ENCODE measurements at places on chromosomes 2 and 18.

DNA sequence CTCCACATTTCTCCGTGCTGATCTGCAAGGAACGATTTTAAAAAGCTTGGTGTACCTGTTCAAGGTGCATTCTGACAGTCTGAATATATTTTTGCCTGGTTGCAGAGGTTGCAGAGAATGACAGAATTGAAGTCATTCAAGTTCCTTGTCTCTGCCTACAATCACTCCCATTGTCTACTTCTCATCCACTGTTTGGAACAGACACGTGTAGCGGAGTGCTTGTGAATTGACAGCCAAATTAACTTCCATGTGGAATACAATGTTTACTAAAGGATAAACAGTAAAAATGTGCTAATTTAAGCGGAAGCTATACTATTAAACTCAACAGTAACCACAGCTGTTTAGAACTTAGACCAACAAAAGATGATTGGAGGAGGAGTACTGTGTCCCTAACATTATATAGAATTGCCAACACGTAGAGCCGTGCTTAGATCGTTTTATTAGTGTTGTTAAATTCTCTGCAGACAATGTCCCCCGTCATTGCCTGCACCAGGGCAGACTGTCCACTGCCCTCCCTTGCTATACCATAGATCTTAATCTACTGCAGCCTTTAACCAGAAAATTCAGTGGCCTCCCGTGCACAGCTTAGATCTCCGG is 87.3 kb upstream of the ZCCHC2 start:
- no peak overlapping the region for H3K4me3 ChIP-seq
- H3K36me3 ChIP-seq: no peaks in the 10 kb centered on the region
- DNase-seq: no peak
- peaks cover 42% of the 10 kb centered on the region for H3K4me1 ChIP-seq
- H3K27me3 ChIP-seq: no peaks in the 10 kb centered on the region

- H3K4me1 ChIP-seq: peaks cover 10% of the 10 kb centered on the region
- peaks cover 10% of the 10 kb centered on the region for H3K27me3 ChIP-seq
- no peaks in the 10 kb centered on the region for H3K36me3 ChIP-seq
- H3K4me3 ChIP-seq: no peak overlapping the region
- no peak overlapping the region for H3K27ac ChIP-seq
These were observed 162.1 kb downstream of the QPCT start for GRCh38 chr2:37506407-37507050.

DNA sequence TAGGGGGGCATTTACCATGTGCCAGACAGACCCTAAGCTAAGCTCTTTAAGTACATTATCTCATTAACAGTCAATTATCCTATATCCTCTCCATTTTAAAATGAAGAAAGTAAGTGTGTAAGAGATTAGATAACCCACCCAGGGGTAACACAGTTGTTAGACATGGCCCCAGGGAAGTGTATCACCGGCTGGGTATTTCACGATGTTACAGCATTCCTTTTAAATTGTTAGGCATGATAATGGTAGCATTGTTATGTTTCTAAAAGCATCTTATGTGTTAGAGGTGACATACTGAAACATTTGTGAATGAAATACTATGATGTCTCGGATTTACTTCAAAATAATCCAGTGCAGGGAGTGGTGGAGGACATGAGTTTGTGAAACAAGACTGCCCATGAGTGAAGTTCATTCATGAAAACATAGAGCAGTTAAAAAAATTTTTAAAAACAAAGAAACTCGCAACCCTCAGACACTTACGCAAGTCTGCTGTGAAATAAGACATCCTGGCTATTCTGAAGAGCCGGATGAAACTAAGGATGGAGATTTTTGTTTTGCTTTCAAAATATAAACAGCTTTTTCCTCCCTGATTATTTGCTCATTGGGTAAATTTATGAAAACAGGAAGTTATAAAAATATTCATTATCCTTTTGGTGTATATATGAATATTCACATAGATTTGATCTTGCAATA is 54.9 kb downstream of the IL1RL2 start:
- H3K36me3 ChIP-seq: no peaks in the 10 kb centered on the region
- no peaks in the 10 kb centered on the region for H3K27me3 ChIP-seq
- H3K4me1 ChIP-seq: peaks cover 18% of the 10 kb centered on the region
- H3K27ac ChIP-seq: no peak overlapping the region
- no peak overlapping the region for H3K4me3 ChIP-seq

DNA sequence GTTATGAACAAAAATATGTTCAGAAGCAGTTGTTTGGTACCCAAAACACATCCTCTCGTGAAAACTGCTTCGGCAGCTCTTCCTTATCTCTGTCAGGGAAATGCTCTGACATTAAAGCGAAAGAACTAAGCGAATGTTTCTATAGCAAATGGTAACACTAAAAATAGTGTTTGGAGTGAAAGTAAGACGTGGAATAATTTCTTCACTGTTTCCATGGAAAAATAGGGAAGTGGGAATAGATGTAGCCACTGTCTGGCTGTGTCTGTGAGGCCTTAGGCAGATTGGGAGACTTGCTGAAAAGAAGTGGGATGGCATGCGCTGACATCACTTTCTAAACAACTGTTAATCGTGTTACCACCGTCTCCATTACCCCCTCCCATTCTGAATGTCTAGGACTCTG is 11.5 kb upstream of the CRACDL start:
- no peak overlapping the region for H3K4me3 ChIP-seq
- H3K4me1 ChIP-seq: no peaks in the 10 kb centered on the region
- no peak for DNase-seq
- no peaks in the 10 kb centered on the region for H3K36me3 ChIP-seq
- H3K27ac ChIP-seq: no peak overlapping the region

DNA sequence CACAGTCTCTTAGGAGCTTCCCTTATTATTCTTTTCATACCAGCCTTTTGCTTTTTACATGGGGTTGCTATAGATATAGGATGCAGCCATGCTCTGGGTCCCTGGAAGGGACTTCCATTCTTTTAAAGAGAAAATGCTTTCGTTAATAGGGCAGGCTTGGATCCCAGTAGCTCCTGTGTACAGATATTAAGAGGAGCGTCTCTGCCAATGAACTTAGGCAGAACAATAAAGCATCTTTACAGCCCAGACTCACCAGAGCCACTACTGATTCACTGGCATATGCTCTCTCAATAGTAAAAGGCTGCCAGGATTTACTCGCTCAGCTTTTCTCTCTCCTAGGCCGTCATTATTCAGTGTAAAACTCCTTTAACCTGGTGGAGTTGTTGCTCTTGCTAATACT is 1385.4 kb upstream of the PIK3C3 start:
- DNase-seq: no peak
- no peaks in the 10 kb centered on the region for H3K27me3 ChIP-seq
- no peak overlapping the region for H3K4me3 ChIP-seq
- no peak overlapping the region for H3K27ac ChIP-seq
- no peaks in the 10 kb centered on the region for H3K36me3 ChIP-seq

GRCh38 chr18:56330366-56331110 is 307.9 kb downstream of the TXNL1 start:
- H3K36me3 ChIP-seq: no peaks in the 10 kb centered on the region
- H3K27me3 ChIP-seq: no peaks in the 10 kb centered on the region
- no peaks in the 10 kb centered on the region for H3K4me1 ChIP-seq
- H3K27ac ChIP-seq: no peak overlapping the region
- H3K4me3 ChIP-seq: no peak overlapping the region

DNA sequence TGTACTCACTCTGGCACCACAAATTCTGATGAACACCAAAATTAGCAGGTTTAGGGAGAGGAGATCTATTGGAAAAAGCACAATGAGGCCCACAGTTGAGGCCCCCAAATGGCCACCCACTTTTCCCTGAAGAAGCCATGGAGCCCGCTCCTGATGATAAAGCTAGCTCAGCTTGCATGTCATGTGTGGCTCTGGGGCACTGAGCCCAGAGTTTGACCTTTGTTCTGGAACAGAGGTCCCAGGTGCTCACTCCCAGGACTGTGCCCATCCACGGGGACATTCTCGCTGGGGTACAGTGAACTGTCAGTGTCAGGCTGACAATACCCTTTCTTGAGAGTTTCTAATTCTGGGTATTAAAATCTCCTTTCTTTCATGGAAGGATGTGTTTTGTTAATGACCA is 36.2 kb downstream of the XDH start:
- H3K4me3 ChIP-seq: no peak overlapping the region
- no peaks in the 10 kb centered on the region for H3K4me1 ChIP-seq
- no peaks in the 10 kb centered on the region for H3K27me3 ChIP-seq
- H3K36me3 ChIP-seq: no peaks in the 10 kb centered on the region
- H3K27ac ChIP-seq: no peak overlapping the region

DNA sequence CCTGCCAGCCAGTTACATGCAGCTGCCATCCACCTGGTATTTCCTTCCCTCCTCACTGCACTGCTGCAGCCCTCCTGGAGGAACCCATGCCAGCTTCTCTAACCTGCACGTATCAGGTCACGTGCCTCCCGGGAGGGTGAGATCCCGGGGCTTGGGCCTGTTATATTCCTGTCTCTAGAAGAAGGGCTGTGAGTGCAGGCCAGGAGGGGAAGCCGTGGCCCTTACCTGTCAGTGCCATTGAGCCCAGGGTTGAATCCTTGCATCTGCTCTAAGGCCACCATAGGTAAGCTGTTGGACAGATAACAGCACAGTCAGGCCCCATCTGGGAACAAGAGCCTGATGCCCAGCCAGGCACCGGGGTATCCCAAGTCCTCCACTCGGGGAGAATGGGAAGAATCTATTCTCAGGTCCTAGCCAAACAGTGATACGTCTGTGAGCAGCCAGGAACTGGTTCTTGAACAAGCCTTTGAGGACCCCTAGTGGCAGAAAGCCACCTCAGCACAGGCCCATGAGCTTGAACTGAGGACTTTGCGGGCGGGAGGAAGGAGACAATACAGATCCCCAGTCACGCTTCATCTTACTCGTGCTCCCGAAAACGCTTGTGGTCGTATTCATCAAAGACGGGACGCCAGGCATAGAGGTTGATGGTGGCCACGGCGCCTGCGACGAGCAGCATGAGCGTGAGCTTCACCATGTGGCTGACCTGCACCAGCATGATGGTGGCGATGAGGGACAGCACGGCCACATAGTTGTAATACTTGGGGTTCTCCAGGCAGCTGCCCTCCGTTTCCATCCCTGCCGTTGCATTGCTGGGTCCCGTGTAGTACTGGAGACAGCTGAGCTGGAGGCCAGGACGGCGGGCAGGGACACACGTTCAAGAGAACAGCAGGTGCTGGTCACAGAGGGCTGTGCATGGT is 34.4 kb downstream of the CENPO start:
- H3K27me3 ChIP-seq: no peaks in the 10 kb centered on the region
- H3K27ac ChIP-seq: no peak overlapping the region
- no peaks in the 10 kb centered on the region for H3K36me3 ChIP-seq
- peak; percentile 13 for DNase-seq

Measured in esophagus squamous epithelium (tissue), 5 donors.